ENCODE measurements at places on chromosomes 2 and 18.

DNA sequence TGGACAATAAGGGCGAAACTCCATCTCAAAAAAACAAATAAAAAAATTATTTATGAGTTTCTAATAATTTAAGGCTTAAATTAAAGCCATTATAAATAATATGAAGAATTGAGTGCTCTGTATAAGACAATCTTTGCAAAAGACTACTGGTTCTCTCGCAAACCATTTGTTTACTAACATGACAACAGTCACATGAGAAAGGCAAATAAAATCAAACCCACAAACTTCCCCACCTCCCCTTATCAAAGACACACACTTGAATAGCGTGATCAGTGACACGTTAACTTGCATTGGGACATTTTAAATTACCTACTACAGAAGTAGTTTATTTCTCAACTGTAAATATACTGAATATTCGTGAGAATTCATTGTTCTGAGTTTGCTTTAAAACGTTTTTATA is 21.1 kb downstream of the RAB1A start:
- DNase-seq, result no peak

GRCh38 chr2:176161825-176162626 is 4.9 kb downstream of the HOXD3 start:
- no peak for DNase-seq

- no peak for DNase-seq
These were observed 19.9 kb upstream of the SLC9A2 start for GRCh38 chr2:102599486-102599885.

- DNase-seq, result no peak
These were observed 49.1 kb downstream of the ADI1 start for GRCh38 chr2:3470166-3470651.

DNA sequence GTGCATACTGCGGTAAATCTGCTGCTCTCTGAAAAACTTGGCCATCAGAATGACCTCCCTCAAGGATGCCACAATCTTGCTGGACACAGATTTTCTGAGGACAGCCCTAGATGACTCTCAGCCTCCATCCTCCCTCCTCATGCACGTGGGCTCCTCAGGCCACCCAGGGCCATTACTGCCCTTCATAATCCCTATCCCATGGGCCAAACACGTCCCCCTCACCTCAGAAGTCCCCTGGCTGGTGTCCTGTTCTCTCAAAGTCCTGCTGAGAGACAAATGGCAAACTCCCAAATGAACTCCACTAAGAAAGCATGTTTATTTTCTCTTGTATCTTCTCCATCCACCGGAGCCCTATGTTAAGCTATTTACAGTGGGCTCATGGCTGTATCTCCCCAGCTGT is 125.7 kb downstream of the MRO start:
- DNase-seq, result no peak

- DNase-seq, result no peak
These were observed 433.4 kb upstream of the MEIS1 start for GRCh38 chr2:66001538-66001937.

GRCh38 chr18:77207540-77207939 is 42.1 kb upstream of the GALR1 start:
- peak; percentile 24 for DNase-seq

DNA sequence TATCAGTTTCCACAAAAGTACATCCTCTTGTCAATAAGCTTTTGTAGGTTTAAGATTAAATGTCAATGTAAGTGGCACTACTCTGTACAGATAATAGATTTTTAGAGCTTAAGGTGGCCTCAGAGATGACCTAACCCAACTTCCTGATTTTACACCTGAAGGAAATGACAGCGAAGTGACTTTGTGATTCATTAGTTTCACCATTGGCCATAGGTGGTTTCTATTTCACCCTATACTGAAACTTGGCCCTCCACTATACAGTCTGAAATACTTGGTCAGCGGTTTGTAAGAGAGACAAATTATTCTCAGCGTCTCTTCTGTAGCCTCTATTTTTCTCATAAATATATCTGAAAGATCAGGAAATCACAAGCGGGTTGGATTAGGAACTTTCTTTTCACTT is 330.4 kb upstream of the FAM98A start:
- no peak for DNase-seq

DNA sequence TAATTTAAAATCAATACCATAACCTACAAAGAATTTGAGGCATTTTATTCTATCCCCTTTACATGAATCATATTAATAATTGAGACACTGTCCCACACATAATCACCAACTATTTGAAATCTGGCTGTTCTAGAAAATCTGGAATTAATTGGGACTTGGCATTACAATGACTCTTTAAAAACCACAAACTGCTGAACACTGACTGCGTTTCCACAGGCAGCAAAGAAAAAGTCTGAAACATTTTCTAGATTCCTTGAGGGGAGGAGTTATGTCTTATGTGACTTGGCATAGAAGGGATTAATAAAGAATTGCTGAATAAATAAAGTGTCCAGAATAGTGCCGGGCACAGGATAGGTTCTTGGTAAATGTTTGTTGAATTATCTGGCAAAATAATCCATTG is 61.4 kb downstream of the GPR39 start:
- no peak for DNase-seq

Data from activated T-helper 1 cell treated with anti-CD3 and anti-CD28 coated beads, Interleukin-2, amount 50 U/mL, for 16 hours (primary cell).